ENCODE measurements at places on chromosomes 4 and X. TPM values are rescaled to one million over a fixed set of nuclear protein-coding genes. Genes with fewer than 3 reads are reported as not detected.

Gene DNAAF6
- not detected for total RNA-seq

DNA sequence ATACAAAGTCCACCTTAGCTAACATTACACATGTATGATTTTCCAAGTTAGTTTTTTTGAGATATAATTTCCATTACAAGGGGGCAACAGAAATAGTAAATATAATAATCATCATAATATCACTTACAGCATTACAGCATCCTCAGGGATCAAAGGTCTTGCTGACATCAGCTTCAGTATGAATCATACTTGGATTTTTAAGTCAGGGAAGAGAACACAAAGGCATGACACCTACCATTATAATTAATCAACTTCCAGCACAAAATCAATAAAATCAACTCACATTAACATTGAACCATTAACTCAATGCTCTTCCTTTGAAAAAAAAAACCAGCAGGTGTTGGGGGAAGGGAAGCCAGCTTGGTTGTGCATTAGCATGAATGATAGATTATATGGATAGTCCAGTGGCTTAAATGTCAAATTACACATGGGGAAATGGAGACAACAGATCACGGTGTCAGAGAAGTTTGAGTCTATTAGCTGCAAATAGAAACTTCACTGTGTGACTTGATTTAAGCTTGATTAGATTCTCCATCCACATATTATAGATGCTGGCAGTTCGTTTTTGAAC, 66.9 kb upstream of the CAPN6 start:
- H3K4me1 ChIP-seq, result peaks cover 9% of the 10 kb centered on the region
- no peak overlapping the region for H3K27ac ChIP-seq
- peaks cover 7% of the 10 kb centered on the region for H3K36me3 ChIP-seq

- H3K27ac ChIP-seq, result no peak overlapping the region
- no peaks in the 10 kb centered on the region for H3K4me1 ChIP-seq
- no peaks in the 10 kb centered on the region for H3K27me3 ChIP-seq
- no peak for DNase-seq
Measured at GRCh38 chrX:9690046-9690445, 75.6 kb downstream of the GPR143 start.

DNA sequence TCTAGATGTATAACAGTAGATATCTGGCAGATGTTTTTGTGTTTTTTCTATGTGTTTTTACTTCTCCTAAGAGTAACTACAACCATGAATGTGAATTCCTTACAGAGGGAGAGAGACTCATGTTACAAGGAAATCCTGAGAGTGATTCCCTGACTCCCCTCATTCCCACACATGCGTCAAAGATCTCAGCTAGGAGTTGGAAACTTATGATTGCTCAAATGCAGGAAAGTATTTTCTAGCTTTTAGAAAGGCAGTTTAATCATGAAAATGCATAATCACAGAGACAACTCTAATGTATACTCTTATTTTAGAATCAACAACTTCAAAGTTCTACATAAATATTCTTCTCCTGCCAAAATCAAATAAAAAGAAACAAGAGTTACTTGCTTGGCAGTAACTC, 121.8 kb downstream of the PDE5A start:
- H3K4me1 ChIP-seq, result no peaks in the 10 kb centered on the region
- H3K4me3 ChIP-seq, result no peak overlapping the region
- H3K36me3 ChIP-seq, result peaks cover 11% of the 10 kb centered on the region
- DNase-seq, result no peak
- no peak overlapping the region for H3K27ac ChIP-seq
- H3K27me3 ChIP-seq, result no peaks in the 10 kb centered on the region

- DNase-seq, result no peak
- no peak overlapping the region for H3K27ac ChIP-seq
- H3K36me3 ChIP-seq, result no peaks in the 10 kb centered on the region
- H3K27me3 ChIP-seq, result no peaks in the 10 kb centered on the region
- H3K4me1 ChIP-seq, result no peaks in the 10 kb centered on the region
Measured at GRCh38 chr4:107500551-107500950, 219.5 kb downstream of the PAPSS1 start.

DNA sequence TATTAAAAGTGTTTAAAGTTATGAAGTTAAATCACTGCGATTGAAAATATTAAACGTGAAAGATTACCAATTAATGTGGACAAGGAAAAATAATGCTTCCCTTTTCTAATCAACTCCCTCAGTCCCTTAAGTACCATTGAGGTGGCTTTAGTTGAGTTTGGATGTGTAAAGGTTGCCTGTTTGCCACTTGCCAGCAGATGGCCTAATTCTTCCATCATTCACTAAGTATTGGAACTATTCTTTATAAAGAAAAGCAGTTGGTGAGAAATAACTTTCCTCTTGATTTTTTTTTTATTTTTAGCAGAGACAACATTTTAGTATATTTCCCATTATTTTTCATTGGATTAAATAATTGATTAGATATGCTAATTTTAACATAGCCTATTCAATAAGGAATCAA, 295.9 kb upstream of the TACR3 start:
- H3K4me1 ChIP-seq, result no peaks in the 10 kb centered on the region
- H3K4me3 ChIP-seq, result no peak overlapping the region
- H3K27me3 ChIP-seq, result no peaks in the 10 kb centered on the region
- DNase-seq, result no peak

All from neural crest cell (in vitro differentiated cells).